ENCODE measurements at places on chromosomes 2 and 18. TPM values are rescaled to one million over a fixed set of nuclear protein-coding genes. Genes with fewer than 3 reads are reported as not detected.

Gene CRACDL
- total RNA-seq = not detected

Gene CD207
- total RNA-seq = not detected

Gene MYL12B
- total RNA-seq = 208 TPM

Gene RGPD3
- total RNA-seq = 0.50 TPM

Gene BCS1L
- total RNA-seq = 17.4 TPM

Gene CREG2
- 1.1 TPM for total RNA-seq

Gene ANKRD23
- total RNA-seq = 1.1 TPM
